ENCODE measurements at places on chromosomes 3 and 15. TPM values are rescaled to one million over a fixed set of nuclear protein-coding genes. Genes with fewer than 3 reads are reported as not detected.

The SLC9C1 gene
- polyA plus RNA-seq, result not detected

The CHDH gene
- polyA plus RNA-seq, result 2.8 TPM

The GRAMD2A gene
- not detected for polyA plus RNA-seq

The GOLGA8T gene
- 2.1 TPM for polyA plus RNA-seq

The TRNT1 gene
- polyA plus RNA-seq, result 32.0 TPM

The HHLA2 gene
- 0.08 TPM for polyA plus RNA-seq

The IL17RE gene
- polyA plus RNA-seq, result 0.44 TPM

The PLSCR5 gene
- not detected for polyA plus RNA-seq

The SRGAP3 gene
- 1.4 TPM for polyA plus RNA-seq

The EIF4G1 gene
- 248 TPM for polyA plus RNA-seq

GRCh38 chr3:31225923-31226322 is 306.8 kb upstream of the STT3B start:
- DNase-seq, result no peak

- peak; percentile 5 for DNase-seq
These were observed 120.1 kb upstream of the NMNAT3 start for GRCh38 chr3:139797724-139798343.

- DNase-seq, result no peak
These were observed 25.0 kb downstream of the MYLK start for GRCh38 chr3:123859177-123859576.

DNA sequence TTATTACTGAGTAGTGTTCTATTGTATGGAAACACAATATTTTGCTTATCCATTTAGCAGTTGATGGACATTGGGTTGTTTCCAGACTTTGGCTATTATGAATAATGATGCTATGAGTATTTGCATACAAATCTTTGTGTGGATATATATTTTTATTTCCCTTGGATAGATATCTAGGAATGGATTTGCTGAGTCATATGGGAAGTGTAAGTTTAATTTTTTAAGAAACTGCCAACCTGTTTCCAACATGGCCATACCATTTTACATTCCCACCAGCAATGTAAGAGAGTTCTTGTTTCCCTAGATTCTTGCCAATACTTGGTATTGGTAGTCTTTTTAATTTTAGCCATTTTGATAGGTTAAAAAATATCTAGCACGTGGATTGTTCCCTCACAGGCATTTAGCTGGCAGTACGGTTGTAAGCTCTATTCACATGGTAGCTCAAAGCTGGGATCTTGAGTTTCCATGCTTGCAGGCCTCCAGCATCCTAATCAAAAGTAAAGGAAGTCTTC is 45.7 kb upstream of the TNIK start:
- no peak for DNase-seq

DNA sequence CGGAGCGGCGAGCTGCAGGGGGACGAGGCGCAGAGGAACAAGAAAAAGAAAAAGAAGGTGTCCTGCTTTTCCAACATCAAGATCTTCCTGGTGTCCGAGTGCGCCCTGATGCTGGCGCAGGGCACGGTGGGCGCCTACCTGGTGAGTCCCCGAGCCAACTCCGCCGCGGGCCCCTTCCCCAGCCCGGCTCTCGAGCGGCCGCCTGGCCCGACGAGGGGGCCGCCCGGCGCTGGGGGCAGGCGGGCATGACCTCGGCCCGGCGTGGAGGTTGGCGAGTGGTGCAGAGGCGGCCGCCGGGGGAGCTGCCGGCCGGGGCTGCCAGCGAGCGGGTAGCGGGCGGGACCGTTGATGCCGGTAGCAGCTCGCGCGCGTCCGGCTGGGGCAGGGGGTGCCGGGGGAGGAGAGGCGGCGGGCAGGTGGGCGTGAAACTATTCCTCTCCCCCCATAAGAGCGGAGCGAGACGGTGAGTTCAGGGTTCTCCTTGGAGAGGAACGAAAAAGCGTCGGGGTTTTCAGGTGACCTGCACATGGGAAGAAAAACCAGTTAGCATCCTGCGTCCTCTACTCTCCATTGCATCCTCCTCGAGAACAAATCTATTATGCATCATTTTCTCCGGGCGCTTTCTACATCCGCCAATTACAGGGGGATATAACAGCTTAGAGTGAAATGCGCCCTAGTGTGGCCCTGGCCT is 585 bp downstream of the SLCO3A1 start:
- DNase-seq, result peak; percentile 48

GRCh38 chr15:45333550-45333949 is 44.8 kb downstream of the GATM start:
- DNase-seq, result peak; percentile 6

DNA sequence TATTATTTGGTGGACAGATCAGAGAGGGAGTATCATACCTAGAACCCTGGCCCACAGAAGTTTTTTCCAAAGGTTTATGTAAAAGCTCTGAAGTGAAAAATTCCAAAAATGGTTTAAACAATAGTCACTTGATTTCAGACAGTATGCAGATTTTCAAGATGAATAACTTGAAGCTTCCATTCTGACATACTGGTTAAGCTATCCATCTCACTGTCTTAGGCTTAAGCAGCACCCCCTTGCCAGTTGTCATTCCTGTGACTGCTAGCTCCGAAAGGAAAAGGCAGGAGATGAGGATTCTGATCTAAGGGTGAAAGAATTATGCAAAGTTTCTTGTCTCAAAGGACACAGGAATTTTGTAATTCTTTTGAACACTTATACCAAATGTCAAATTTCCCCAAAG is 337.5 kb upstream of the THBS1 start:
- DNase-seq, result no peak

GRCh38 chr3:133121450-133121849 is 83.3 kb downstream of the TMEM108 start:
- DNase-seq, result no peak

DNA sequence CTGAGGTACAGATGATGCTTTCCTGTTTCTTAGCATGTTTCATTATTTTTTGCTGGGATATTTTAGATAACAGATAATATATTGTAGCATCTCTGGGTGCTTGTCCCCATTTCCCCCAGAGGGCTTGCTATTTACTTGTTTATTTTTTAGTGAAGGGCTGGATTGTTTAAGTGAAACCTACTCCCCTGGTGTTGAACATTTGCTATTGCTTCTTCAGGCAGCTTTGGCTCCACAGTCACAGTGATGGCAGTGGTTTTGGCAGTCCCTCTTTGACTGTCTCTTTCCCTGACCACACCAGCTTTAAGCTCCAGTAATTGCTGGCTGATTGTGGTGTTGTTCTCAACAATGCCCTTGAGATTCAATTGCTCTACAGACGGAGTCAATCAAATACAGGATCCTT is 128.9 kb downstream of the KLF13 start:
- no peak for DNase-seq

DNA sequence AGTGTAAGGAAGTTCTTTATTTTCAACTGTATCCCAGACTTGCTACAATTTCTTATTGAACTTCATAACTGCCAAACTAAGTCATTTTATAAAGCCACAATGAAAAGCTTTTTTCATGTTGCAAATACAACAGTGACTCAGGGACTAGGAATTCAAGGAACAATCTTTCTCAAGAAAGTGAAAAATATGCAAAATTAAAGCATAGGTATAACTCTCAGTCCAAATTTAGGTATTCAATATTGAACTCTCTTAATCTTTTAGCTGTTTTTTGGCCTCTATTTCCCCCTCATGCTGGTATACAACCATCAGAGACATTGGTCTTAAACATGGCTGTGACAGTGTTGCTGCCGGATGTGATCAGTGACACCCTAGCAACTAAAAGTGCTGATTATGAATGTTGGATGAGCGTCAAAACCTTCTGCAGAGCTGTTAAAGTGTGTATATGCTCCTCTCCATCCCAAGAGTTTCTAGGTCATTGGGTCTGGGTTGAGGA is 476.9 kb downstream of the ZNF385D start:
- DNase-seq, result no peak

DNA sequence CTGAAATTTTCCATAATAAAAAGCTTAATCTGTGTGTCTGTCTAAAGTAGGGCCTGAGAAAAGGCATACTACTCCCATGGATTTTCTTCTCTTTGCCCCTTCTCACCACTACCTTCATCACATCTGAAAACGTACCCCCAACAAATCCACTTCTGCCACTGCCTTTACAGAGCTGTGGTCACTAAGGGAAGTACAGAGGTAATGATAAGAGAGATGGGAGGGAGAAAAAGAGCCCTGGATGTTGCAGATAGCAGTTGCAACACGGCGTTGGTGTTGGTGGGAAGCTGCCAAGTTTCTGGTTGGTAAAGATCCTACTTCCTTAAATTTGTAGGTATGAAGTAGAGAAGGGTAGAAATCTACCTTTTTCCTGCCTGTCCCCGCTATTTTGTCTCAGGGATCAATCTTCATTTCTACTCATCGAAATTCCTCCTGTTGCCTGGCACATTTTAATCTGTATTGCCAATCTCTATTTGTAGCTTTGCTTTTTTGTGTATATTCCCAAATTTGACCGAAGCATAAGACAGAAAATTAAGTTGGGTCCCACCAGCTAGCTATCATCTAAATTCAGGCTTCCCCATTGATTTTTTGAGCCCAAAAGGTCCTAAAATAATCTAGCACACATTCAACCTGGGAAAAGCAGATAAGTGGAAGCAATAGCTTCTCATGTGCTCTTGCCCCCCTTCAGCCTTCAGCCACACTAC is 102.9 kb downstream of the TFDP2 start:
- DNase-seq, result no peak

- no peak for DNase-seq
These were observed 31.2 kb downstream of the INTS14 start for GRCh38 chr15:65579762-65580161.

DNA sequence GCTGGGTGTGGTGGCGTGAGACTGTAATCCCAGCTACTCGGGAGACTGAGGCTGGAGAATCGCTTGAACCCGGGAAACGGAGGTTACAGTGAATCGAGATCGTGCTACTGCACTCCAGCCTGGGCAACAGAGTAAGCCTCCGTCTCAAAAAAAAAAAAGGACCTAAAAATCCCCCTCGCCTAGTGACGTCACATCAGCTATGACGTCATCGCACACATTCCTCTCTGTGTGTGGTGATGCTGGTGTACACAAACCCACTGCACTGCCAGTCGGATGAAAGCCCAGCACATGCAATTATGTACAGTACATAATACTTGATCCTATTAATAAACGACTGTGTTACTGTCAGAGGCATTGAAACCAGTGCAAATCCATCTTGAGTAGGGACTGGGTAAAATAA is 40.2 kb upstream of the SEC61A1 start:
- DNase-seq, result no peak

DNA sequence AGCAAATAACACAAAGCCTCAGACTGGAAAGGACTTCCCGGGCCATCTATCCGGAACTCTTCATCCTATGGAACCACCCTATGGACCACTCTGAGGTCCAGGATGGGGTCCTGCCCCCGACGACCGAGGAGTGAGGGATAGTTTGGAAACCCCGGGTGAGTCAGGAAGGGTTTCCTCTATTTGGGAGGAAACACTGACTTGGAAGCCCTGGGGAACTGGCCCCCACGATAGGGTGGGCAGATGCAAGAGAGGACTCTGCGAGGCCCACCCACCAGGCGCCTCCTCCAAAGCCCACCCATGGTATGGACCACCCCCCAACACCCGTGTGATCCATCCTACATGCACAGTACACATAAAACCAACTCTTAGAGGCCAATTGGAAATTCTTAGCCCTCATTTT is 69.4 kb downstream of the CPN2 start:
- DNase-seq, result no peak

- no peak for DNase-seq
These were observed 27.0 kb downstream of the DENND4A start for GRCh38 chr15:65765106-65765505.

GRCh38 chr15:79828447-79828846 is 68.4 kb downstream of the MTHFS start:
- DNase-seq, result no peak

DNA sequence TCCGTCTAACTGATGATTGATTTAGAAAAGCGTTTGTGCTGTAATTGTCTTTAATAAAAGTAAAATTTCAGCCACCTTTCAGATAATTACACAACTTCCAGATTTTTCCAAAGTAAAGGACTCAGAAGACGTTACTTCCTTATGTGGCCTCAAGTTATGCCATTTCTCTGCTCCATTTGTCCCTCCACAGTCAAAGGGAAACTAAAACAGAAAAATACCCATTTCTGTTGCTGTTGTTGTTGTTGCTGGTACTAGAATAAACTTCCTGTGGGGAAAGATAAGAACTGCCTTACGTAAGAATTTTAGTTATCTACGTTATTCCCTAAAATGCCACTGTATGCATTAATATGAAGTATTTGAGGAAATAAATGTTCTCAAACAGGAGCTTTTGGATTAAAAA is 153.9 kb downstream of the P3H2 start:
- no peak for DNase-seq

DNA sequence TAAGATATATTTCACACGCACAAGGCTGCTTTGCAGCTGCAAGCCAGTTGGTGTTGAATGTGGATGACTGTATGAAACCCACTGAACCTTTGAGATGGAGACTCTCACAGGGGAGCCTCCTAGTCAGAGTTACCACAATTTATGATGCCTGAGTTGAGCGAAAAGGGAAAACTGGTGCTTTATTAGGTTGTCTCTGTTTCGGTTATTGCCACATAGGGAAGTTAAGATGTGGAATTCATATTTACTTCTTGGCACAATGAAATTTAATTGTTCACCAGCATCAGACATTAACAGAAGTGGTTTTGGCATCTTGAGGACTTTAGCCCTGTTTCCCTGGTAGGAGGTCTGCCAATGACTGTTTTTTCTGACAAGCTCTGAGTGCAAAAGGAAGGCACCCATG is 358.2 kb downstream of the SQOR start:
- no peak for DNase-seq

DNA sequence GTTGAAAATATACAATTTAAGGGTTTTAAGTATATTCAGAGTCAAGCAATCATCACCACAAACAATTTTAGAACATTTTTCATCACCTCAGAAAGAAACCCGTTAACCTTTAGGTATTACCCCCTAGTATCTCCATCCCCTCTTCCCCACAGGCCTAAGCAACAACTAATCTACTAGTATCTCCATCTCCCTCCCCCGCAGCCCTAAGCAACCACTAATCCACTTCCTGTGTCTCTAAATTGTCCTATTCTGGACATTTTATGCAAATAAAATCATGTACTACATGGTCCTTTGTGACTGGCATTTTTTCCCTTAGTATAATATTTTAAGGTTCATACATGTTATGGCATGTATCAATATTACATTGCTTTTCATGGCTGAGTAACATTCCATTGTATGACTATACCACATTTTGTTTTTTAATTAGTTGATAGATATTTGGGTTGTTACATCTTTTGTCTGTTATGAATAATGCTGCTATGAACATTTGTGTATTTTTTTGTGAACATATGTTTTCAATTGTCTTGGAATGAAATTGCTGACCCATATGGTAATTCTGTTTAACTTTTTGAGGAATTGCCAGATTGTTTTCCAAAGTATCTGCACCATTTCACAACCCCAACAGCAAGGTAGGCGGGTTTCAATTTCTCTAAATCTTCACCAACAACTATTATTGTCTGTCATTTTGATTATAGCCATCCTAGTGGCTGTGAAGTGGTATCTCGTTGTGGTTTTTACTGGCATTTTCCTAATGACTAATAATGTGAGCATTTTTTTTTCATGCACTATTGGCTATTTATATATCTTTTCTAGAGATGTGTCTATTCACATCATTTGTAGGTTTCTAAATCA is 215.6 kb upstream of the CD96 start:
- DNase-seq, result no peak
